ENCODE measurements at places on chromosomes 11 and 22. TPM values are rescaled to one million over a fixed set of nuclear protein-coding genes. Genes with fewer than 3 reads are reported as not detected.

DNA sequence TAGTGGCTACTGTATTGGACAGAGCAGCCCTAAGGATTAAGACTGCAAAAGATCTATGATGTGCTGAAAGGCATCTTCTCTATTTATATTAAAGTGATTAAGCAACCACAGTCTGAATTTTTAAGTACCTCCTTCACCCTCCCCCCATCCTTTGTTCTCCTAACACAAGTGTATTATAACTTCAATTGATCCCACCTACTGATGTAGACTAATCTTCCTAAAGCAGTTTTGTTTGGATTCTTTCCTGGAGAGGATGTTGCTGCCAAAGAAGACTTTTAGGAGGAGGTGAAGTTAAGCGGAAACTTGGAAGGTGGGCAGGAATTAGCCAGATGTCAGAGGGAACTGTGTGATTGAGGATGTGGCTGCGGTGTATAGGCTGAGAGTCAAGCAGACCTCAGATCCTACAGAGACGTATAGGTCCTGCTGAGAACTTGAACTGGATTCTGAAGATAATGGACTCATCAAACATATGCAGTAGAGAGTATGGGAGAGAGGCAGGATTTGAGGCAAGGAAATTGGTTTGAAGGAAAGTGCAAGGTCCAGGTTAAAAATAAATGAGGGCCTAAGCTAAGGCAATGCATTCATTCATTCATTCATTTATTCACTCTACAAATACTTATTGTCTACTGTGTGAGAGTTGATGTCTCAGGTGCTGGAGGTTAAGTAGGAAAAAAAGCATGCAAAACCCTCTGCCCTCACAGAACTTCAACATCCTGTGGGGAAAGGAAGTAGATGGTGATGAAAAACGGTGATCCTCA is 5.2 kb upstream of the RASSF10 start:
- H3K4me1 ChIP-seq, result no peaks in the 10 kb centered on the region
- no peaks in the 10 kb centered on the region for H3K36me3 ChIP-seq
- no peaks in the 10 kb centered on the region for H3K27me3 ChIP-seq
- DNase-seq, result no peak
- H3K27ac ChIP-seq, result no peak overlapping the region

SMTNL1 gene
- not detected for total RNA-seq

DNA sequence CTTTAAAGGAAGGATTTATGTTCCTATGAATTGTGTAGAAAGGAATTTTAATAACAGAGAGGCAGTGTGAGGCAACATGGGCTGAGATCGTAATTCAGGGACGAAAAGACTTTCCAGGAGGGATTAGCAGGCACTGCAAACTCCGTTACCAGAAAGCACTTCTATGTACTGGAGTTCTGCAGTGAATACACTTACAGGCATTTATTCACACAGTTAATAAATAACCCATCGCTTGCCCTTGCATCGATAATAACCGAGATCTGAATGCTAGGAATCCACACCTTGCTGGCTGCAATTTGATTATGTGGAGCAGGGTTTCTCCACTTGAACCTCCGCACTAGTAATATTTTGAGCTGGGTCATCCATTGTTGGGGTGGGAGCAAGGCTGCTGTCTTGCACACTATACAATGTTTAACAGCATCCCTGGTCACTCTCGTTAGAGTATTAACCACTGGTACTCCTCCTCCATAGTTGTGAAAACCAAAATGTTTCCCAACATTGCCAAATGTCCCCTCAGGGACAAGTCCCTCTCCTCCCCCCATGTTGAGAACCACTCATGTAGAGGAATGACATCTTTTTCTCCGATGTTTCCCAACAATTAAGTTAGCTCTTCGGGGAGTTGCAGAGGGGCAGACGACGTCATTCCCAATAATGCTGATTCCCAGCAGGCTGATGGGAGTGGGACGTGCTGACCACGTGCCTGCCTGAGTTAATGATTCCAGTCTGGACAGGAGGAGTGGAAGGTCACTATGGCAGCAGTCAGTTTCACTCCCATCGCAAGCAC is 99.5 kb downstream of the SNX19 start:
- H3K27me3 ChIP-seq, result peaks cover 19% of the 10 kb centered on the region
- H3K36me3 ChIP-seq, result no peaks in the 10 kb centered on the region
- H3K4me1 ChIP-seq, result no peaks in the 10 kb centered on the region

SLC29A2 gene
- 3.6 TPM for total RNA-seq

DNA sequence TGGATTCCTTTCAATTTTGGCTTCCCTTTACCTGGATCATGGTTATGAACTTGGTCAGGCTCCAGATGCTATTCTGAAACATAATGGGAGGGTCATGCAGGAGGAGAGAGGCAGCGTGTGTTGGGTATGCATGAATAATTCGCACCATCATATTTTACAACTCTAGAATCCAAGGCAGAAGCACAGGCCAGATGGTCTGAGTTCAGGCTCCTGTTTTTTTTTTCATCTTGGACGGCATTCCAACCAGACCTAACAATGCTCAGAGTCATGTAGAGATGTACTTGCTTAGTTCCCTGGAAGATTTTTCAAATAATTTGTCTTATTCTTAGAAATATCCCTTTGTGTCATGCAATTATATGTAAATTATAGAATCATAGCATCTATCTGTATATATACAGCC is 393.5 kb downstream of the JRKL start:
- no peak overlapping the region for H3K4me3 ChIP-seq
- no peak overlapping the region for H3K27ac ChIP-seq
- peaks cover 16% of the 10 kb centered on the region for H3K27me3 ChIP-seq
- H3K36me3 ChIP-seq, result no peaks in the 10 kb centered on the region

GRCh38 chr11:126329644-126330211 is 25.8 kb upstream of the ST3GAL4 start:
- H3K4me1 ChIP-seq, result peaks cover 16% of the 10 kb centered on the region
- no peak overlapping the region for H3K4me3 ChIP-seq
- no peak overlapping the region for H3K27ac ChIP-seq
- H3K27me3 ChIP-seq, result no peaks in the 10 kb centered on the region
- DNase-seq, result no peak

DNA sequence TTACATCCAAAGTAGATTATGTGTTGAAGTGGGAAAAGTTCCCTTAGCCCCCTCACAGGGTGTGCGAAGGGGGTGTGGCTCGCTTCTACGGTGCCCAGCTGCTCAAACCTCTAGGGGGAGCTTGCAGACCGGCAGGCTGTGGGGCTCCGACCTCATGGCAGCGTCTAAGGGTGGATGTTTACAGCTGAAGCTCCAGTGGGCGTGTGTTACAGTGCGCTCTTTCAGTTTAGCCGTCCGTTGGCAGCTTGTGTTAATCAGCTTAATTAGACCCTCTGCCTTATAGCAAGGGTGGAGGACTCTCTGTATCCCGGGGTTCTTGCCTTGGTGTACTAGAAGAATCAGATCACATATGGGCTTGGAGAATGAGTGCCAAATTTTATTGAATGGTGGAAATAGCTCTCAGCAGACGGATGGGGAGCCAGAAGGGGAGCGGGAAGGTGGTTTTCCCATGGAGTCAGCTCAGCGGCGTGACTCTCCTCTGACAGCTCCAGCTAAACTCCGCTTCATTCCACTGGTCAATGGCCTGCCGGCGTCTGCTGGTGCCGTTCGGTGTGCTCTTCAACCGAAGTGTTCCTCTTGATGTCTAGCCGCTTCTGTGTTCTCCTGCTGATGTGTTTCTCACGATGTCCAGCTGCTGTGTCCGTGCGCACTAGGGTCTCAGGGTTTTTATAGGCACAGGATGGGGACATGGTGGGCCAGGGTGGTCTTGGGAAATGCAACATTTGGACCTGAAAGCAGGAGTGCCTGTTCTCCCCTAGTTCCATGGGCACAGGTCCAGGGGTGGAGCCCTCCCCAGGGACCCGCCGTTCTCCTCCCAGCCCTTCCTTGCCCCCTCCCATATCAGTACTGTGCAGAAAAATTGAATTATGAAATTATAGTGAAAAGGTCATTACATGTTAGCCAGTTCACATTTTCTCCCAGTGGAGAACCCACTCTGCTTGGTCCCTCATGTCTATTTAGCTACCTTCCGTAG is 28.6 kb upstream of the OR10G7 start:
- peak; percentile 63 for DNase-seq
- H3K27me3 ChIP-seq, result peaks cover 16% of the 10 kb centered on the region
- H3K4me3 ChIP-seq, result peak overlapping the region; percentile 41
- no peak overlapping the region for H3K27ac ChIP-seq
- peaks cover 11% of the 10 kb centered on the region for H3K4me1 ChIP-seq

- no peaks in the 10 kb centered on the region for H3K27me3 ChIP-seq
- no peak overlapping the region for H3K4me3 ChIP-seq
- no peak overlapping the region for H3K27ac ChIP-seq
- DNase-seq, result no peak
- H3K36me3 ChIP-seq, result no peaks in the 10 kb centered on the region
- peaks cover 3% of the 10 kb centered on the region for H3K4me1 ChIP-seq
These were observed 65.6 kb downstream of the INSC start for GRCh38 chr11:15180212-15180792.

KCTD14 gene
- 1.5 TPM for total RNA-seq

CARNS1 gene
- not detected for total RNA-seq

DNA sequence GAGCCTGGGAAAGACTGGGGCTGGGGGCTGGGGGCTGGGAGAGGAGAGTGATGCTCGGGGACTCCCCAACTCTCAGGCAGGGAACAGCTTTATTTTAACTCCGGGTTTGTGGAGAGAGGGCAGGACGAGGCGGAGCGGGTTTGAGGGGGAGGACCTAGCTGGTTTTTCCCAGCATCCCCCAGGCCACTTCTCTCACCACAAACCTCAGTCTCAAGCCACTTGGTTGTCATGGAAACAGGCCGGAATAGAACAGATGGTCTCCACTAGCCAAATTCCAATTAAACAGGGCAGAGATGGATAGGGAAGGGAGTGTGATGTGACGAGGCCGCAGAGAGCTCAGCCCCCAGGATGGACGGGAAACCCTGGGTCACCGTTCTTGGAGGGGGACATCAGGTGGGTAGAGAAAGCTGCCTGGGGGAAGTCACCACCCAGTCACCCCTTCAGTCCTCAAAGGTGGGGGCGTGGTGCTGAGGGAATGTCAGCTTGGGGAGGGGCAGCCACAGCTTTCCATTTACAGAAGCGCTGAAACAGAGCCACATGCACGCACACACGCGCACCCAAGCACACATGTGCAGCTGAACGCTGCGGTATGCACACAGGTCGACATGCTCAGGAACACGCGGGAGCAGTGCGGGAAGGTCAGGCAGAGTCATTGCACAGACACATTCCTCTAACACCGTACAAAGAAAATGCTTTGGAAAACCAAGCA is 19.2 kb downstream of the NECTIN1 start:
- DNase-seq, result no peak
- H3K36me3 ChIP-seq, result peaks cover 5% of the 10 kb centered on the region
- H3K4me1 ChIP-seq, result peaks cover 22% of the 10 kb centered on the region
- no peak overlapping the region for H3K27ac ChIP-seq
- H3K27me3 ChIP-seq, result no peaks in the 10 kb centered on the region
- H3K4me3 ChIP-seq, result no peak overlapping the region

- no peaks in the 10 kb centered on the region for H3K36me3 ChIP-seq
- no peaks in the 10 kb centered on the region for H3K4me1 ChIP-seq
- no peak overlapping the region for H3K27ac ChIP-seq
- H3K27me3 ChIP-seq, result no peaks in the 10 kb centered on the region
- no peak overlapping the region for H3K4me3 ChIP-seq
These were observed 386.1 kb upstream of the DDI1 start for GRCh38 chr11:103650330-103650729.

DNA sequence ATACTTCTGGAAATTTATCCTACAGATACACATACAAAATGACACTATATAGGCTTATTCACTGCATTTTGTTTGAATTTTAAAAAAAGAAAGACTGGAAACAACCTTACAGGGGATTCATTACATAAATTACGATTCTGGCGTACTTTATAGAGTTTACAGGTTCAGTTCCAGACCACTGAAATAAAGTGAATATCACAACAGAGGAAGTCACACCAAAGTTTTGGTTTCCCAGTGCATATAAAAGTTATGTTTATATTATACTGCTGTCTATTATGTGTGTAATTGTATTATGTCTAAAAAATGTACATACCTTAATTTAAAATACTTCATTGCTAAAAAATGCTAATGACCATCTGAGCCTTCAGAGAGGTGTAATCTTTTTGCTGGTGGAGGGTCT is 62.0 kb downstream of the EMSY start:
- H3K36me3 ChIP-seq, result peaks cover 47% of the 10 kb centered on the region
- no peak for DNase-seq
- no peaks in the 10 kb centered on the region for H3K4me1 ChIP-seq
- H3K4me3 ChIP-seq, result no peak overlapping the region
- H3K27me3 ChIP-seq, result no peaks in the 10 kb centered on the region
- no peak overlapping the region for H3K27ac ChIP-seq

NRXN2 gene
- total RNA-seq, result not detected

DEPDC5 gene
- 16.2 TPM for total RNA-seq

DNAJC24 gene
- total RNA-seq, result 23.7 TPM

APOL1 gene
- 0.14 TPM for total RNA-seq

Measured in MCF 10A (cell line).